Stimulated activated CD4-positive, alpha-beta T cell treated with anti-CD3 and anti-CD28 coated beads, Interleukin-1b, Interleukin-23, amount 100 ng/mL, for 1 hour (primary cell): ENCODE measurements at places on chromosomes 12 and 14.

- no peak for DNase-seq
Measured at GRCh38 chr14:20684662-20685456, 499 bp downstream of the RNASE4 start.

GRCh38 chr14:35347323-35348043, 55.3 kb downstream of the PSMA6 start:
- DNase-seq: no peak

DNA sequence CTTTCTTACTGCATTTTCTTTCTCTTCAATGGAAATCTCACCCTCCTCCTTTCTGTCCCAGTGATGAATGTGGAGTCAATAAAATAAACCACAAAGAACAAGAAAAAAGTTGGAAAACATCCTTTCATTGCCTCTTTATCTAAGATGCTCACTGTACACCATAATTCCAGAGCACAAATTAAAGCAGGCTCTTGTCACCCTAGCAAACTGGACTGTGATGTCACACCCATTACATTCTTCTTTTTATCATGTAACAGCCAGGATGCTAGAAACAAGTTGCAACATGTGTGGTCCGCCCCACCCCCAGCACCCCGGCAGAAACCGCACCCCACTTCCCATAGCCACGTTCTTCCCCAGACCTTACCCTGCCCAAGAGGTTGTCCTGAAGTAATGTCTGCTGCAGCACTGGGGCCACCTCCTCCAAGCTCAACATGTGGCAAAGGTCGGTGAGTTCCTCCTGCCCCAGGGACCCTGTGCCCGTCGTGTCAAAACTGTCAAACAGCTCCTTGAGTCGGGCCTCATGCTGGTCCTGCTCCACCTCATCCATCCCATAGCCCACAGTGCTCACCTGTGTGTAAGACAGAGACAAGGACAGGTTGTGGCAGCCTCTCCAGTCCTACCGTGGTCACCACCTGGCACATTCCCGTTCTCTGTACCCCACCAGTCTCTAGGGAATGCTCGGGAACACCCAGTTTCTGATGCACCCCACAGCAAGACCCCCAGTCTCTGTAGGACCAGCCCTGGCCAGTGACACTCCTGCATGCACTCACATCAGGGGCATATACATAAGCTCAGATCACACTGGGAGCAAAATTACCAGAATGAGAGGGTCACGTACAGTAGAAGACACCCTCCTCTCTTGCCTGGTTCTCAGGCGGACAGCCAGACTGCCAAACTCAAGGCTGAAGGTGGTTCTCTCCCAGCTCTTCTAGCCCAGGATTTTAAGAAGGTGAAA, 9.2 kb downstream of the NIN start:
- DNase-seq: no peak

DNA sequence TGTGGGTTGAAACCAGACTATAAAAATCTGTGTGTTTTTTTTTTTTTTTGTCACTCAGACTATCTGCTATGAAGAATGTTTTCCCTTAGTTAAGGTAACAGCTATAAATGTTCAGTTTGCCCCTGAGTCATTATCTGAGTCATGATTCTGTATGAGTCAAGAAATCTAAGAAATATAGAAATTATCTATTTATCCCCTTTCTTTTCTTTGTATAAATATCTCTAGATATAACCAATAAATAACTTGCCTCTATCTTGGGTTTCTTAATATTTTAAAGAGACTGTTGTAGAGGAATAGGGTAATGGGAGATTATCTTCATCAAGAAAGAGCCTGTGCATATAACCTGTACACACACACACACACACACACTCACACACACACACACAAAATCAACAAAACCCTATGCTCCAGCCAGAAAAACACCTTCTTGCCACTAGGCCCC, 161.7 kb upstream of the EEA1 start:
- DNase-seq: no peak

DNA sequence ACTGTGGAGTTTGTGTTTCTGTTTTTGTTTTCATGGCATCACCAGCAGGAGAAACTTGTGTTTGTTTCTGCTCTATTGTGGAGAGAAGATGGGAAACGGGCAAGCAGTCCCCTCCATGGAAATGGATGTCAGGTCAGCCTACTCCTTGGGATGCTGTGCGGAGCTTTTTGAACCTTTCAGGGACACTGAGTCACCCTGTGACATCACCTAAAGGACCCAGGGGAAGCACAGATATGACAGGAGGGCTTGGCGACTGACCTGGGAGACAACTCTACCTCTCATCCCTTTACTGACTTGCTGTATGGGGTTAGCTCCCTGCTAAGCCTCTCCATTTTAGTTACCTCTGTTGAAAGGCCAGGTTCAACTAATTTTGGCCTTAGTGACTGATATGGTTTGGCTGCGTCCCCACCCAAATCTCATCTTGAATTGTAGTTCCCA, 706.9 kb upstream of the TMEM132C start:
- DNase-seq: no peak

- no peak for DNase-seq
Measured at GRCh38 chr14:62126879-62127478, 364.8 kb downstream of the SNAPC1 start.

DNA sequence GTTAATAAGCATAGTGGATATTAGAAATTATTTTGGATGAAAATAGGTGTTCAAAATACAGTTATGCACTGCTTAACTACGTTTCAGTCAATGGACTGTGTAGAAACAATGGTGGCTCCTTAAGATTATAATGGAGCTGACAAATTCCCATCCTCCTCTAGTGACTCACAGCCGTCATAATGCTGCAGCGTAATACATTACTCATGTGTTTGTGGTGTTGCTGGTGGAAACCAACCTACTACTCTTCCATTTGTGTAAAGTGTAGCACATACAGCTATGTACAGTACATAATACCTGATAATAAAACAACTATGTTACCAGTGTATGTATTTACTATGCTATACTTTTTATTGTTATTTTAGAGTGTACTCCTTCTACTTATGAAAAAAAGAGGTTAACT, 111.2 kb upstream of the TMCC3 start:
- no peak for DNase-seq

DNA sequence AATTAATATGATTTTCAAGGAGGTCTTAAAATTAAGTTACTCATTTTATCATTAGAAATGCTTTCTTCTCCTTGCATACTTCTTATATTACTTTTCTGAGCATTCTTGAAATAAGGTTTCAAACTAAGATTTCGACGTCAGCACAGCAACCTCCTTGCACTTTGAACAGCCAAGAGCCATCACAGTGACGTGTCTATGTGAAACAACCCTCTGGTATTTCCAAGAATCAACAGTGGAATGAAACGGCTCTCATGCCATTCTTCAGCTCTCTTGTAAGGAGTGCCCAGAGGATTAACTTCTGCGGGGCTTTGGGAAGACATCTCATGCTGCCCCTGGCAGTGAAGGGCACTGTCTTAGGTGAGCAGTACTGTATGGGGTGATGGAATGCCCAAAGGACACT, 109.2 kb downstream of the EFCAB11 start:
- DNase-seq: no peak

- DNase-seq: no peak
Measured at GRCh38 chr12:6213969-6214368, 13.8 kb downstream of the CD9 start.

DNA sequence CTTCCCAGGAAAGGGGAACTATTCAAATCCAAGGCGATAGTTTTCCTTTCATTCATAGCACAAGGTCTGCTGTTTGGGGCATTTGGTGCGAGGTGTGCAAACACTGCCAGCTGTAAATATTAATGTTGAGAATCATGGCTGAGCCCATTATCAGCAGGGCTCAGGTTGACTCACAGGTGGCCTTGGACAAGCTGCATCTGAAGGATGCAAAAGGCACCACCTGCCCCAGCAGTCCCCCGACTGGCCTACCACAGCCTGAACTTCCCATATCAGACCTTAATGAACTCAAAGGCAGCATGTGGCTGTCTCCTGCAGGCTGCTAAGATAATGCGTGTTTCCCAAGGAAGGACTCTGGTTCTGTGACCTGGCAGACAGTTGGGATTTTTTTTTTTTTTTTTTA, 93.3 kb upstream of the MAP1LC3B2 start:
- no peak for DNase-seq

- DNase-seq: no peak
Measured at GRCh38 chr12:53185582-53186153, 4.9 kb upstream of the CSAD start.

- DNase-seq: no peak
Measured at GRCh38 chr14:64730681-64731080, 26.5 kb downstream of the PLEKHG3 start.

DNA sequence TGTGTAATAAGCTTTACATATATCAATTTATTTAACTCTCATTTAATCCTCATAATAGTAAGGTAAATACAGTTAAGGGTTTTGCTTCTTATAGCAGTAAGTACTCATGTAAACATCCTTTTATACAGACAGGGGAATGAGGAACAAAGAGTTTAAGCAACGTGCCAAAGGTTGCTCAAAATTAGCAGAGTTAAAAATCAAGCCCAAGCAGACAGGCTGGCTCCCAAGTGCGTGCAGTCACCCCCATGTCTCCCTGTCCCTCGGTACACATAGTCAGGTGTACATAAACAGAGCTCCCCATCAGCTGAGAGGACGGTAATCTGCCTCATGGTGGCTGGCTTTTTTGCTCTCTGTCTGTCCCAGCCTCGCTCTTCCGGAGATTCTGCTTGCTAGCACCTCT, 126.4 kb downstream of the DERA start:
- no peak for DNase-seq

GRCh38 chr12:106187155-106187789, 48.5 kb upstream of the NUAK1 start:
- DNase-seq: no peak

DNA sequence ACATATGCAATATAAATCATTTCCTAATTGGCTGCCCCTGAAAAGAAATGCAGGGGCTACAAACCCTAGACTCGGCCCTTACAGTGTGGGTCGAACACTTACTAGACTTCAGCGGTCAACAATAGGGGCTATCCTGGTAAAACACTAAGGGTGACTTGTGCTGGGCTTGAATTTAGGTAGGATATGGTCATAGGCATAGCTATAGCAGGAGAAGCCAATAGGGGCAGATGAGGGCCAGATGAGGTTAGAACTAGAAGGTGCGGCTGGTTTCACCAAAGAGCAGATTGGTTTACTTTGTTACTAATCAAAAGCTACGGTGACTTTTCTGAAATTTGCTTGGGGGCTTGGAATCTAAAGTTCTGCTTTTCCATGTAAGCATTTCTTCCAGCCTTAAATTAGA, 282.3 kb upstream of the DIO2 start:
- DNase-seq: no peak

GRCh38 chr14:95221531-95221930, 64.2 kb upstream of the DICER1 start:
- no peak for DNase-seq

DNA sequence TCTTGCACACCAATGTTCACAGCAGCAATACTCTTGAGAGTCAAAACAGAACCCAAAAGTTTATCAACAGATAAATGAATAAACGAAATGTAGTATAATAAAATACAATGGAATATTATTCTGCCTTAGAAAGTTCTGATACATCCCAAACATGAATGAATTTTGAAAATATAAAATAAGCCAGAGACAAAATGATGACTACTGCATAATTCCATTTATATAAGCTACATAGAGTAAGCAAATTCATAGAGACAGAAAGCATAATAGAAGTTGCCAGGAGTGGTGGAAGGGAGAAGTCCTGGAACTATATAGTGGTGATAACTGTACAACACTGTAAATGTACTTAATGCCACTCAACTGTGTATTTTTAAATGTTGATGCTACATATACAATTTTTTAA, 21.1 kb downstream of the KDM5A start:
- DNase-seq: no peak

- no peak for DNase-seq
Measured at GRCh38 chr12:66160704-66161103, 9.1 kb downstream of the TMBIM4 start.

DNA sequence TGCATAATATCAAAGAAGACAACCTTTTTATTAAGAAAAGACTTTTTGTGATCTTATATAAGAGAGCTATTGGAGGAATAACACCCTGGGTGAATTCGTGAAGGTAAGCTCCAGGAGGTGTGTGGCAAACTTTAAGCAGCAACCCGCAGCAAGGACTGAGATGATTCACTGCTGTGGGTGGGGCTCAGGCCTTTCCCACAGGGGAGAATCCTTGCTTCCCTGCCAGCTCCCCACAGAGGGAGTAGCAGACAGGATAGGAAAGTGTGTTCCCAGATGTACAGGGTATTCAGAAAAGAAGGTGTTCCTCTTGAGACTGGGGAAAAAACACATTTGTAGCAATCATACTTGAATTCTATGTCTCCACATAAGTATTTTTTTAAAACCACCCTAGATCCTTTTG, 9.2 kb downstream of the NDUFA12 start:
- no peak for DNase-seq

GRCh38 chr14:23055621-23056144, 1.6 kb downstream of the CDH24 start:
- no peak for DNase-seq

DNA sequence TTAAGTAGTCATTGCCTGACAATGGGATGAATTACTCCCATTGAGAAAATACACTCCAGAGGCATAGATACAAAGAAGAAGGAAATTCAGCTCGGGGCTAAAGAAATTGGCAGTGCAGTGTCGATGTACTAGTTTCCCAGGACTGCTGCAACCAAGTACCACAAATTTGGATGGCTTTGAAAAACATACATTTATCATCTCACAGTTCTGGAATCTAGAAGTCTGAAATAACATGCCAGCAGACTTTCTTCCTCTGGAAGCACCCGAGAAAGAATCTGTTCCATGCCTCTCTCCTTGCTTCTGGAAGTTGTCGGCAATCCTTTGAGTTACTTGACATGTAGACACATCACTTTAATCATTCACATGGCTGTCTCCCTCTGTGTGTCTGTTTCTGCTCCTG, 101.9 kb downstream of the TMTC3 start:
- no peak for DNase-seq

GRCh38 chr12:78392918-78393317, 471.7 kb upstream of the SYT1 start:
- DNase-seq: no peak

- no peak for DNase-seq
Measured at GRCh38 chr12:67070307-67070600, 198.9 kb upstream of the CAND1 start.

GRCh38 chr14:35740215-35740614, 68.9 kb downstream of the RALGAPA1 start:
- DNase-seq: no peak

DNA sequence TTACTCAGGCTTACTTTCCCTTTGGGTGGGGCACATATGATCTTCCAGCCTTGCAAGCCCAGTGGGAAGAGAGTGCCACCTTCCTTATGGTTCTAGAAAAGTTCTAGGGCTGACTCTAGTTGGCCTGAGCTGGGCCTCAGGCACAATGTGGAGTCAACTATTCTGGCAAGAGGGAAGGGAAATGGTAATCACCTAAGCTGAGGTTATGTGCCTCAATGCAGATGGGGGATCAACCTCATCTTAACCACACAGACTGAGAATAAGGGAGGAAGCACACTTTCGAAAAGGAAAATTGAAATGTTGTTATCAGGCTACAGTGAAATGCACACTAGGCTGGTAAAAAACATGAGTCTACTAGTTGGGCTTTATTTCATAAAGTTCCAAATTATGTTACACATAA, 77.5 kb upstream of the RMST start:
- DNase-seq: no peak

GRCh38 chr12:95358111-95359083, 115.6 kb upstream of the METAP2 start:
- no peak for DNase-seq

- no peak for DNase-seq
Measured at GRCh38 chr12:74171478-74171909, 366.1 kb upstream of the ATXN7L3B start.

GRCh38 chr12:67354966-67355365, 85.8 kb downstream of the CAND1 start:
- no peak for DNase-seq
